ENCODE measurements at places on chromosomes 13 and 19.

- DNase-seq, result no peak
Observed at GRCh38 chr13:65470781-65471180, 1759.4 kb downstream of the PCDH9 start.

DNA sequence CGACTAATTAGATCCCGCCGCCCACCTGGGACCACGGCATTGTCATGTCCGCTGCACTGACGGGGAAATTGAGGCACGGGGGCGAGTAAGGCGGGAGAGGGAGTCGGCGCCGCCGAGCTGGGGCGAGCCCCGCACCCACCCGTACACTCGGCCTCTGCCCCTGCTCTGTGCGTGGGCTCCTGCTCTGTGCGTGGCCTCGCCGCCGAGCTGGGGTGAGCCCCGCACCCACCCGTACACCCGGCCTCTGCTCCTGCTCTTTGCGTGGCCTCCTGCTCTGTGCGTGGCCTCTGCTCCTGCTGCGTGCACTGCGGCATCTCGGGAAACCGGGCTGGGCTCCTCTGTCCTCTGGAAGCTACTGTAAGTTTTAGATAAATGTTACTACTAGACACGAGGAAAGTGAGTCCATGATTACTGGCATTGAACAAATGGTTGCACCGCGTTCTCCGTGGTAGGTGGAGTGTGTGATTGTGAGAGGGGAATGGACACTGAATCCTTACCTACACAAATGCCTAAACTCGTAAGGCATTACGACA lies 826 bp upstream of the C1QTNF9 start:
- DNase-seq, result no peak

GRCh38 chr13:26495750-26496149 lies 61.7 kb upstream of the WASF3 start:
- no peak for DNase-seq

DNA sequence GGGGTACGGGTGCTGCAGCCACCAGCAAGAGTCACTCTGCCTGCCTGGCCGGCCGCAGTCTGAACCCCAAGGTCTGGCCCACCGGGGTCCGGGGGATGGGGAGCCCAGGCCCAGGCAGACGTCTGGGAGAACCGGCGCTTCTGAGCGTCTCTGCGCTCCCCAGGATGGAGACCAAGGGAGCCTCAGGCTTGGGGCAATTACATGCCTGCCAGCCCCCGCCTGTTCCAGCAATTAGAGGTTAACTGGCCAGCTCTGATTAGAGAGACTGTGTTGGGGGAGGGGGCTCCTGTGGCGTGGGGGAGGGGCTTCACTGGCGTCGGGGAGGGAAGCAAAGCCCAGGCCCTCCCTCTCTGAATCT lies 11.9 kb downstream of the MEIS3 start:
- no peak for DNase-seq

- peak; percentile 45 for DNase-seq
Observed at GRCh38 chr19:29872224-29872731, 60.5 kb downstream of the CCNE1 start.

- peak; percentile 66 for DNase-seq
Observed at GRCh38 chr13:31982124-31982523, 49.5 kb upstream of the FRY start.

DNA sequence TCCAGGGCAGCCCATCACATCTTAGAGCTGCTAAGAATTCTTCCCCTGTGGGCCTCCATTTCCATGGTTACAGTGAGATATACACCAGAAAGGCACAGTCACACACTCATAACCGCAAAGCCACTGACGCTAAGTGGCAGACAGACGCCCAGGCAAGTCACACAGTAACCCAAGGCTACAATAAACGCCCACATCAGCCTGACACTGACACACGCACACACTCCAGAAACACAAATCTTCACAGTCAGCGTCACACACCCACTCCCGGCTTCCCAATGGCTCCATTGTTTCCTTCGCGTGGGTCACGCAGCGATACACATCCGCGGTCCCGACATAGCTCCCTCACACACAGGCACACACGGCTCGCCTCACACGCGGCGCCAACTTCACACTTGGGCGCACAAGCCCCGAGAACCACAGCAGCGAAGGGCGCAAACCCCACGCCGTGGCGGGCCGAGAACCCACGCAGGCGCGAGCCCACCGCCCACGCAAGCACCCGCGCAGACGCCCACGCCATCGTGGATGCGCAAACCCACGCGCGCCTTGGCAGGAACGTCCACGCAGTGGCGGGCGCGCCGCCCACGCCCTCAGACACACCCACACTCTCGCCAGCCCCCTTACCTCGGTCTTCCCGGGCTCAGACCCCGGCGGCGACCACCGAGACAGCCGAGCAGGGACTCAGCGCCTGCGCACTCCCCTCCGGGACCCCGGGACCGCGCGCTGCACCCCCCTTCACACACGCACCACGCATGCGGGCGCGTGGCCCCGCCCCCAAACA lies at the start of gene ZNF667:
Gene ZNF667, minus strand, starts transcription at position 695 of the 778 bp plus-strand sequence. CDS start 14,975 bp downstream, outside the sequence.
- DNase-seq, result no peak

DNA sequence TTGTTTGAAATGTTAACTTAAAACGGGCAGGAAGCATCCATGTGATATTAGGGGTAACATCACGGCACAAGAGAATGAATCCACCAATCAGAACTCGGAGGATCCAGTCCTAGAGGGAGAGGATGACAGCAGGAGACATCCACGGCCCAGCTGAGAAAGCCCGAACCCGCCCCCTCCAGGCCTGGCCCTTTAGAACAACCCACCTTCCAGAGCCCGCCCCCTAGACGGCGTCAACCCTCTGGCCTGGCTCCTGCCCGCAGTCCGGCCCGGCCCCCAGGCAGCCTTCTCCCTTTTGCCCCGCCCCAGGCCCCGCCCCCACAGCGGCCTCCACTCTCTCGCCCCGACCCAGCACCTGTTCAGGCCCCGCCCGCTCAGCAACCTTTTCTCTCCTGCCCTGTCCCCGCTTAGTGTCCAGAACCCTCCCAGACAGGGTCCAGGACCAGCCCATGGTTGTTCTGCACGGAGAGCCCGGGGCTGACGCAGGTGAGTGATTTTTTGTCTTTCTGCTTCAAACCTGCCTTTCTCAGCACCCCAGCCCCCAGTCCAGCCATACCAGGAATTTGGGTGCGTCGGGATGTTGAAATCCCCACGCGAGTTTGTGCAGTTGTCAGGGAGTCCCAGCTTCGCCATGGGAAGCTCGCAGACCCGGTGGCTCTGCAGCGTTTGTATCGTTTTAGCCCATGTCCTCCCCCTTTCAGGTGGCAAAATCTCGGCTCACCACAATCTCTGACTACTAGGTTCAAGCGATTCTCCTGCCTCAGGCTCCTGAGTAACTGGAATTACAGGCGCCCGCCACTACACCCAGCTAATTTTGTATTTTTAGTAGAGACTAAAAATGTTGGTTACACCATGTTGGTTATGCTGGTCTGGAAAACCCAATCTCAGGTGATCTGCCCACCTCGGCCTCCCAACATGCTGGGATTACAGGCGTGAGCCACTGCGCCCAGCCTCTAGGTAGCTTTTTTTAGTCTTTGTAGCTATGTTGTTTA lies 16.1 kb downstream of the ZNF816 start:
- DNase-seq, result peak; percentile 91

- peak; percentile 87 for DNase-seq
Observed at GRCh38 chr19:16066611-16067104, 9.6 kb upstream of the TPM4 start.

- no peak for DNase-seq
Observed at GRCh38 chr19:15613338-15613737, 1.7 kb upstream of the CYP4F8 start.

GRCh38 chr13:99386911-99387788 lies 80.0 kb upstream of the GPR183 start:
- peak; percentile 51 for DNase-seq

DNA sequence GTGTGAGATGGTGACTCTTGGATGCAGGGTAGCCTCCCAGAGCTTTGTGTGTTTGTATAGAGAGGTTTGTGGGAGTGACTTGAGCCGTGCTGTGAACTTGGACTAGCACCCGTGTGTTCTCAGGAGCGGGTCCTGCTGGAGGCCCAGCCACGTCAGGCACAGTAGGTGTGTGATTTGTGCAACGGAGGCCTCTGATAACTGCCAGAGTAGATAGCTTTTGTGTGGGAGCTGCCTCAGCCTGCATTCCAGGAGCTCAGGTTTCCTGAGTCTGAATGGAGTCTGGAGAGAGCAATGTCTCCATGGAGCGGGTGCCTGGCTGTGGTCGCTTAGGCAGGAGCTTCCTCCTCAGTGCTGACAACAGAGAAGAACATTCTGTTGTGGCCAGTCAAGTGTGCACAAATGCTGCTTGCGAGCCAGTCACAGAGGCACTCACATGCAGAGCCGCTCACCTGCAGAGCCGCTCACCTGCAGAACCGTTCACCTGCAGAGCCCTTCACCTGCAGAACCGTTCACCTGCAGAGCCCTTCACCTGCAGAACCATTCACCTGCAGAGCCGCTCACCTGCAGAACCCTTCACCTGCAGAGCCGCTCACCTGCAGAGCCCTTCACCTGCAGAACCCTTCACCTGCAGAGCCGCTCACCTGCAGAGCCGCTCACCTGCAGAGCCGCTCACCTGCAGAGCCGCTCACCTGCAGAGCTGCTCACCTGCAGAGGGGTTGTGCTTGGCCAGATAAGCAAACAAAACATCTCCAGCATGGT lies 32.6 kb downstream of the TFDP1 start:
- no peak for DNase-seq

GRCh38 chr13:102399791-102400674 lies 1.8 kb downstream of the FGF14 start:
- no peak for DNase-seq

- DNase-seq, result no peak
Observed at GRCh38 chr13:111005808-111006505, 91.1 kb upstream of the ANKRD10 start.

DNA sequence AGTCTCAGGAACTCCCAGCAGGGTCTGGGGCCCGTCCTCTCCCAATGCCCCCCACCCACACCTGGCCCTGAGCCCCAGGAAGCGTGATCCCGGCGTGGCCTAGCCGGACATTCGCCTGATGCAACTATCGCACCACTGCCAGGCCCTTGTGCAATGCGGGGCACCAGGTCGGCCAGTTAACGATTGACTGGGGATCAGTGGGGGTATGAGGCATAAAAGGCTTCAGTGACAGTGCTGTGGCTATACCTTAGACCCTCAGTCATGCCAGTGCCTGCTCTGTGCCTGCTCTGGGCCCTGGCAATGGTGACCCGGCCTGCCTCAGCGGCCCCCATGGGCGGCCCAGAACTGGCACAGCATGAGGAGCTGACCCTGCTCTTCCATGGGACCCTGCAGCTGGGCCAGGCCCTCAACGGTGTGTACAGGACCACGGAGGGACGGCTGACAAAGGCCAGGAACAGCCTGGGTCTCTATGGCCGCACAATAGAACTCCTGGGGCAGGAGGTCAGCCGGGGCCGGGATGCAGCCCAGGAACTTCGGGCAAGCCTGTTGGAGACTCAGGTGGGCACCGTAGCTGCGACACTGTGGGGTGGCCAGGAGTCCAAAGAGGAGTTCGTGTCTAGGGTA lies at the start of gene ANGPTL8:
Gene ANGPTL8, plus strand, starts transcription at position 243 of the 624 bp plus-strand sequence. Its CDS starts 19 bp downstream, at position 262.
- no peak for DNase-seq

Data from trophoblast cell (in vitro differentiated cells and primary cell).